ENCODE measurements at places on chromosomes 6 and 20. TPM values are rescaled to one million over a fixed set of nuclear protein-coding genes. Genes with fewer than 3 reads are reported as not detected.

DNA sequence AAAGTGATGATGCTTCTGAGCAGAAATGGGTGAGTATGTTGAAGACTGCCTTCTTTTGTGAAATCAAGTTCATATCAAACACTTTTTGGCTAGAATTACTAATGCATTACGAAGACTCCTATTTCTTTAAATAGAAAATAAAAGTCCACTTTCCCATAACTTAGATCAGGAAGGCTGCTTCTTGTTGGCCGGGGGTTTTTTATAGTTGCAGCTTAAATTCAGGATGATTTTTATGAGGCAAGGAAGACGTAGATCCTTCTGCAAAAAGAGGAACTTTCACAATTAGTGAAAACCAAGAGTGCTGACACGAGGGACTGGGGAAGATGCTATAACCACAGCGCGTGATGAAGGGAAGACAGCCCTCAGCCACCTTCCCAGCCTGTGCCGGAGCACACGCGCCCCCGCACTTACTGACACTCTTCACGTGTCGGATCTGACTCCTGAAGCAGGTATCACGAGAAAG lies 206.1 kb upstream of the PRDM1 start:
- no peak for DNase-seq

GRCh38 chr6:56593801-56594318 lies 48.8 kb downstream of the DST start:
- no peak for DNase-seq

DNA sequence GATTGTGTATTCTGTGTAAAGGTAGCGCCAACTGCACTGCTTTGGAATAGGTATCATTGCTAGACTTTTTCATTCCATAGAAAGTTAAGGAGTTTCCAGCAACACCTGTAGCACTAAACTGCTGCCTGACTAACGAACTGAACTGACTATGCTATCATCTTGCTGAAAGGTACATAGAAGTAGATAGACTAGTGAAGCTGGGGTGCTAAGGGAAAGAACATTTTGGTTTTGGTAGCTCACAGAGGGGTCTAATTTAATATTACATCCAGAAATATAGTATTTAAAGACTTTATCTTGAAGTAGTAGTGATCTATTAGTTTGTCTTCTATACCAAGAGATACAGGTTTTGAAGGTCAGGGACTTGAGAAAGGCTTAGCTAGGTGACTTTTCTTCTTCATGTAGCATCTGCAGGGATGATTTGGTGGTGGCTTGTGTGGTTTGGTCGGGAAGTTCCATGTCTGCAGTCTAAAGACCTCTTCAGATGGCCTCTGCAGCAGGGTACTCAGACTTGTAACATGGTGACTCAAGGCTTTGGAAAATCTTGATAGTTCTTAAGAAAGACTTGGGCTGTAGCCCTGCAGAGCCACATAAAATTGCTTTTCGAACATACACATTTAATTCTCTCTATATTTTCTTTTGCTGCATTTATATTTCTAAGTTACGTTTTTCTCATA lies 10.2 kb downstream of the SENP6 start:
- DNase-seq = no peak

- DNase-seq = no peak
These were observed 33.8 kb upstream of the SCRT2 start for GRCh38 chr20:709423-709822.

DNA sequence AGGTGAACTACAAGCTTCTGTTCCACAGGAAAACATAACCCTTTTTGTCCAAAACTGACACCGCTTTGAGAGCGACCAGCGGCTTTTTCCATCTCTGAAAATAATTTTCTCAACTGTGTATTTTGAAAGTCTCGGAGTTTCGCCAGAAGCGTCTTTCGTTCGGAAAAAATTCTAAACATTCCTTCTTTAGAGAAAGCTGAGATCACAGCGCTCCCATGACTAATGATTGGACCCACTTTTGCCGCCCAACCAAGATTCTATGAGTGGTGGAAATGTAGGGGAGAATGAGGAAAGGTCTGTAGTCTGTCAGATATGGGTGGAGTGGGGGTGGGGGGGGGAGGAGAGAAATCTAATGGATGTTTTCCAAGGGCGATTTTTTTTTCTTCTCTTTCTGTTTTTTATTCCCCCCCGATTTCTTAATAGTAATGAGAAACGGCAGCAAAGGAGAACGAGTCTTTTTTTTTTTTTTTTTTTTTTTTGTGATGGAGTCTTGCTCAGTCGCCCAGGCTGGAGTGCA lies 189.3 kb downstream of the TRIM27 start:
- DNase-seq = no peak

DNA sequence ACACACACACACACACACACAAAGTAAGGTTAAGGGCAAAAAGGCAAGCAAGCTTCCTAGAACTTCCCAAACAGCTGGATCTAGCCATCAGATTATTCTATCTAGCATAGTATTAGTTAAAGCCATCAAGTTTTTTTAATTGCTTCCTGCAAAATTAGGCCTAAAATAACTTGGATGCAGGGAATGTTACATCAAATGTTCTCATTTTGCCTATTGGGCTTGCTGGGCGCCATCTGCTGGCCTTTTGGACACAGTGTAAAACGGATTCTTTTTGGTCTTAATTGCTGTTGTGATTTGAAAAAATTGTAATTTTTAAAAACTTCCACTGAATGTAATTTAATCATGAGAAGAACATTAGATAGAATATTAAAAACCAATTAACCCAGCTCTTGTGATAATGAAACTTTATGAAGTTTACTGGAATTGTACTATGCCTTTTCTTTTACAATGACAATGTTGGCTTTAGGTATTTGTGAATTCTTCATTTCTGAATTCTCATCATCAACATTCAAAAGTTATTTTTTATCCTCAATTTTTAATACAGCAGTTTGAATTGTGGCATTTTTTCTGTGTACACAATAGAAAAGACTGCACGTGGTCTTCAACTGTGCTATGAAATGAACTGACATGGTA lies 6.8 kb downstream of the MKKS start:
- peak; percentile 41 for DNase-seq

GRCh38 chr6:45988635-45989034 lies 27.0 kb downstream of the CLIC5 start:
- DNase-seq = no peak

GRCh38 chr6:47404435-47404834 lies 73.2 kb upstream of the CD2AP start:
- DNase-seq = no peak

DNA sequence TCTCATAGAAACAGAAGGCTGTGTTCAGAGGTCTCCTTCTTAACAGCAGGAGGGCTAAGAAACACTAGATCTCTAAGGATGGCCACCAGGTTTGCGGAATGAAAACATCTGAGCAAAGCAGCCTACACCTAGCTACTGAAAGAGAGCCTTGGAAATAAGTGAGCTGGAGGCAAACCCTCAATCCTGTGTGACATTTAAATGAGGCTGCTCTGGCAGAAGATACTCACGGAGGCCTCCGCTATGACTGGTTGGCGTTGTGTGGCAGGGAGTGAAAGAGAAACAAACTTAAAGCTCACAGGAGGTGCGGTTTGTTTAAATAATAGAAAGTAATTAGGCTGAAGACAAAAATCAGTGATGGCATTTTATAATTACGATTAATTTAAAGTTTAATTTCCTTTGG lies 162.0 kb upstream of the RNF217 start:
- no peak for DNase-seq

DNA sequence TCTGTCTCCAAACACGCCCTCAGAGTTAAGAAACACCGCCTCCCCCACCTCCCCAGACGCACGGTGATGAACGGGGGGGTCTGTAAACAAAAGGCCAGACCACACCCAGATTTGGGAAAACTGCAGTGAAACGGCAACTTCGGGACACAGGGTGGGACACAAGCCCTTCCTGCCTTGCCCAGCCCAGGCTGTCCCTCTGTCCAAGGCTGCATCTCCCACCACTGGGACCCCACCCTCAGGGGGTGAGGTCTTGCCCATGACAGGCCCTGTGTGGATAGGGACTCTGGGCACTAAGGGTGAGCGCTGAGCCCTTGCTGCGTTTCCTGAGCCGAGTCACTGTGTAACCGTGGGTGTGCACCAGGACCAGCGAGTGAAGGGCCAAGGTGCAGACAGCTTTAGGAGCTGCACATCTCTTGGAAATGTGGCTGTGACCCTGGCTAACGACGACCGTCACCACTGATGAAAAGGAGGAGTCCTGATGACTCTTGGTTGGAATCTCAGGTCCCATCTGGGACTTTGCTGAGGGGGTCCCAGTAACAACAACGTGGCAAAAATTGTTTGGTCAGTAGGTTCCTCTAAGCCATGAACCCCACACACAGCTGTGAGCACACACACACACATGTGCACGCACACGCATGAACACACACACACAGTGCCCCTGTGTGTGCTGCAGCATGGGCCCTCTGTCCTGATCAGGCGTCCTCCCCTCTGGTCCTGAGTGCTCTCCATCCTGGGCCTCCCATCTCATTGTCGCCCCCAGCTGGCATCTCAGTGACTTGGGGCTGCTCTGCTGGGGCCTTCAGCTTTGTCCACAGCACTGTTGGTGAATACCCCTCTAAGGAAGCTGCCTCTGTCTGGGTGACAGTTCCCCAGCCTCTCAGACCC lies 100.6 kb downstream of the RAMACL start:
- DNase-seq = no peak

DNA sequence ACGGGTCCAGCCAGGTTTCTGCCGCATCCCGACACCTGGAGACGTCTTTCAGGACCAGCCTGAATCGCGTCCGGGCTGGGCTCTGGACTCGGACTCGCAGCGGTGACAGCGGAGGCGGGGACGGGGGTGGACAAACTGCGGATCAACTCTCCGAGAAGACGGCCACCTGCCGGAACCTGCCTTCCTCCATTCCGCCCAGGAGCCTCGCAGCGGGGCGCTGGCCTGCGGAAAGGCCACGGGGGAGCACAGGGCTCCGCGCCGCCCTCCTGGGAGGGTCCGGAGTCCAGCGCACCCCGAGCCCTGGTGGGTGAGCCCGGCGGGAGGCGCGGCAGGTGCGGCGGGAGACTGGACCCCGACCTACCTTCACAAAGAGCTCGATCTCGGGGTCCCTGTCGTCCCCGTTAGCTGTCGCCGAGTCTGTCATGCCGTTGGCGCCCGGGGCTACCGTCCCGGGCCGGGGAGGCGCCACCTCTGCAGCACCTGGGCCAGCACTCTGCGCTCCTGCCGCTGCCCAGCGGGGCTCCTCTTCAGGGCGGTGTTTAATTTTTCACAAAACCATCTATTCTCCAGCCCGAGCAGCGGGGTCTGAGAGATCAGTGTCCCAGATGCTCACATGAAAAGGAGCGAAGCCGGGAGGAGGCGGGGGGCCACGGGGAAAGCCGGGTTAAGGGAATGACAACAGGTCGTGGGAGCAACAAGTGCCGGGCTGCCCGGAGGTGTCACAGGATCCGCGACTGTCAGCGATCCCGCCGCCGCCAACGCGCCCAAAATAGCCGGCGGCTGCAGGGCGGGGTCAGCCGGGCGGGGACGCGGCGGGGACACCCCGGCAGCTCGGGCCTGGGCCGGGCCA lies at the start of gene CLIC5:
CLIC5 (minus strand) TSS at position 742 of the 850 bp plus-strand sequence; CDS start at position 424, 318 bp downstream.
- DNase-seq = no peak

Gene GATA5
- polyA plus RNA-seq = not detected

Gene BTNL2
- not detected for polyA plus RNA-seq

Gene GPR6
- not detected for polyA plus RNA-seq

Gene PSMB1
- 578 TPM for polyA plus RNA-seq

Gene GPX5
- not detected for polyA plus RNA-seq

Gene SLC32A1
- polyA plus RNA-seq = not detected

Gene PHF3
- polyA plus RNA-seq = 23.7 TPM

Gene CNBD2
- polyA plus RNA-seq = 9.5 TPM

Gene PRDM13
- not detected for polyA plus RNA-seq

Measured in naive thymus-derived CD8-positive, alpha-beta T cell (primary cell).